Fibroblast of upper back skin (primary cell): ENCODE measurements at places on chromosomes 4 and X.

DNA sequence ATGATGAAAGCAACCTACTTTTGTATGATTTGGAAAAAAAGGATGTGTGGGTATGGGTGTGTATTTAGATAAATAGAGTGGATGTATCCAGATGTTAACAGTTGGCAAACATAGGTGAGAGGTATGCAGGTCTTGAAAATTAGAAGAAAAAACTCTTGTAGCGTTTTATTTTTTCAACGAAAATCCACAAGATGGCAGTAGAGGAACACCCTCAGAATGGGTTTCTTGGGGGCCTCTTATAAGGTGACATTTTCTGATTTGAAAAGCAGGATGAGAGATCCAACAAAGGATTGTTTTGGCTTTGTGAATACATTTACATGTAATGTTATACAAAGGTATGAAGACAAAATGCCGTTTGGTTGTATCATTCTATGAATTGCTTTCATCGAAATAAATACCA is 68.3 kb downstream of the FMR1NB start:
- DNase-seq = peak; percentile 42

- DNase-seq = peak; percentile 57
Observed at GRCh38 chrX:97806238-97806637, 922.5 kb downstream of the RPA4 start.

DNA sequence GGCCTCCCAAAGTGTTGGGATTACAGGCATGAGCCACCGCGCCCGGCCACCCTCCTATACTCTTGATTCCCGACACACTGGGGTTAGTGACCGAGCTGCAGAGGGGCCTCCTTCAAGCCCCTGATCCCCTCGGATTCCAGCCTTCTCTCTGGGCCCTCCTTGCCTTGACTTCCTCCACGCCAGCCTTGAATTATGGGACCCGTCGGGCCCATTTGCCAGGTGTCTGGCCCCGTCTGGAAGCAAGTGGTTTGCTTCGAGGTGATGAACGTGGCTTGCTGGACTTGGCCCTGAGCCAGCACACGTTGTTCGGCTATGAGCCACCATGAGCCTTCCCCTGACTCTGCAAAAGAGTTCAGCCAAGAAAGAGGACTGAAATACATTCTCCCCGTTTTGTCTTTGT is 37.4 kb upstream of the GRPEL1 start:
- peak; percentile 23 for DNase-seq

- no peak for DNase-seq
Observed at GRCh38 chr4:175813204-175813603, 1.1 kb upstream of the GPM6A start.

GRCh38 chrX:34918856-34919255 is 23.7 kb upstream of the FAM47B start:
- peak; percentile 67 for DNase-seq

- no peak for DNase-seq
Observed at GRCh38 chr4:121041307-121042090, 30.8 kb downstream of the NDNF start.

DNA sequence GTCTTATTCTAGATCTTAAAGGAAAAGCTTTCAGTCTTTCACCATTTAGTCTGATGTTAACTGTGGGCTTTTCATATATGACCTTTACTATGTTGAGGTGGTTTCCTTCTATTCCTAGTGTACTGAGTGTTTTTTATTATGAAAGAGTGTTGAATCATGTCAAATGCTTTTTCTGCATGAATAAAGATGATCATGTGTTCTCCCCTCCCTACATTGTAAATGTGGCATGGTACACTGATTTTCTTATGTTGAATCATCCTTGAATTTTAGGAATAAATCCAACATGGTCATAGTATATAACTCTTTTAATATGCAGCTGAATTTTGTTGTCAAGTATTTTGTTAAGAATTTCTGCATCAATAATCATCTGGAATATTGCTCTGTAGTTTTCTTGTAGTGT is 4.3 kb downstream of the CLGN start:
- DNase-seq = peak; percentile 50

DNA sequence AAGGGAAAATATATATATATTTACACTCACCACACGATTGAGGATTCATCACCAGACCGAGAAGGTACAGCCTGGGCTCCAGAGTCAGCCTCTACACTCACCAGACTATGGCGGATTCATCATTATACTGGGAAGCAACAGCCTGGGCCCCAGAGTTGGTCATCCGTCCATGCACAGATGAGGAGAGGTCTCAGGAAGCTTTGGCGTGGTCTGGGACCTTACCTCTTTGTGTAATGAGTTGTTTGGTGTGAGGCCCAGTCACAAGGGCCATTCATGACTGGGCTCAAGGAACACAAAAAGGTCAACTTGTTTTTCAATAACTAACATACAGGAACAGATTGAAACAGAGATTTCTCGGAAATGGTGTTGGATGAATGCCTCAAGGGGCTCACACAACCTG is 926.1 kb downstream of the FAM133A start:
- no peak for DNase-seq

DNA sequence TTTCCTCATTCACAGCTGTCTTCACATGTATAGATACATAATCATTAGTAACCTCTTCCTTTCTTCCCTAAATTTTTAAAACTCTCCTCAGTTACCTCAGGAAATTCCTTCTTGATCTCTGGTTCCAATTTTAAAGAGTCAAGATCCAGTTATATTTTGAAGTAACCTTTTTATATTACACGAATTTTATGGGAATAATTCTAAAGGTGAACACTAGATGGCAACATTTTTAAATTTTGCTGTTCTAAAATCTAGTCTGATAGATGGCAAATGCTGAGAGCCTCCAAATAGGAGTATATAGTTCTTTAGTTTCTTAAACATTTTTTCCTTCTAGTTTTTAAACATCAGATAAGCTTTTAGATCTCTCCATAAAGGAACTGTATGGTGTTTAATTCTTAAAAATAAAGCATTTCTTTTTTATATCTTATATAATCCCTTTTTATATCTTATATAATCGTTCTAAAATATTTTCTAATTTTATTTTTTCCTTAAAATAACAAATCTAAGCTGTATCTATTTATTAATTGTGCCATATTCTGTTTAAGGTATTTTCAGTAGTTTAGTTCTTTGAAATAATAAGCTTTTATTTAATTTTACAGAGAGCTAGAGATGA is 37.9 kb upstream of the PAPSS1 start:
- DNase-seq = peak; percentile 37

DNA sequence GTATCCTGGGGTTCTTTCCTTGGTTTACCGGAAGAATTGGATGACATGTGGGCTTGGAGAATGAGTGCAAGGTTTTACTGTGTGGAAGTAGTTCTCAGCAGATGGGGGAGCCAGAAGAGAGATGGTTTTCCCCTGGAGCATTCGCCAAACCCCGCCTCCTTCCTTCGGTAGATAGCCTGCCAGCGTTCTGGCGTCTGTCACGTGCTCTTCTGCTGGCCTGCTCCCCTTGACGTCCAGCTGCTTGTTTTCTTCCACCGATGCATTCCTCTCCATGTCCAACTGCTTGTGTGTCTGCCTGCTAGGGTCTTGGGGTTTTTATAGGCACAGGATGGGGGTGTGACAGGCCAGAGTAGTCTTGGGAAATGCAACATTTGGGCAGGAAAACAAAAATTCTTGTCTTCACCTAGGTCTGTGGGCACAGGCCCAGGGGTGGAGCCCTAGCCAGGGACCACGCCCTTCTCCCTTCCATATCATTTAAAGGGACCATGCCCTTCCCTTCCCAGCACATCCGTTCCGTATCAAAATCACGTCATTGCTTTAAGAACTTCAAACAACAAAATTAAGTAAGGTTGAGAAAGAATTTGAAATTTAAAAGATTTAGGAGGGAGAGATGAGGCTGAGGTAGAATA is 538.7 kb upstream of the SMIM31 start:
- DNase-seq = no peak

DNA sequence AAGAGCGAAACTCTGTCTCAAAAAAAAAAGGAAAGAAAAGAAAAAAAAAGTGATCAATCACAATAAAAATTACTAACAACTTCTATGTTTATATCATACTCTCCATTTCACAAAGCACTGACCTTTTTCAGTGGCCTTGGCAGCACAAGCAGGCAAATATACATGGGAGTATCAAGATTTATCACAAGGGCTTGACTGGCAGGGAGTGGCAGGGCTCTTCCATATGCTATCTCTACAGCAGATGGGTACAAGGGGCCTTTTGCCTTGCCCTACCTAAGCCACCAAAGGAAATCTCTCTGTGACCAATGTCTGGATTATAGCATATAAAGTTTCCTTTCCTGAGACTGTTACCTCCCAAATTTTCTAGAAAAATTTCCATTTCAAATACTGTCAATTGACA is 24.4 kb downstream of the TSPAN5 start:
- DNase-seq = no peak

DNA sequence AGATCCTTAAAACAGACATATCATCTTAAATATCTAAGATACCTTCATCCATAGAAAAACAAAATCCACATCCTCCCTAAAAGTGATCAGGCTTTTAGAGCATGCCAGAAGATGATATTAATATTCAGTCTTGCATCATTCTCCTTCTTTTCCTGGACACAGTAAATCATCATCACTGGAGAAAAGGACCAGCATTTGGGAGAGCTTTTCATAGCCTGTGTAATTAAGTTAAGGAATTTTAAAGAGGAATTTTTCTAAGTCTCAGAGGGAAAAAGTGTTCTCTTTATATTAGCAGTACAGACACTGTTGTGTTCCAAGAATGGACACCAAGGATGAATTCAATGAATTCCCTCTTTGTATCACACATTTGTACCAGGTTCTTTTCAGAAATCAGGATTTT is 696 bp downstream of the SCRG1 start:
- peak; percentile 54 for DNase-seq

DNA sequence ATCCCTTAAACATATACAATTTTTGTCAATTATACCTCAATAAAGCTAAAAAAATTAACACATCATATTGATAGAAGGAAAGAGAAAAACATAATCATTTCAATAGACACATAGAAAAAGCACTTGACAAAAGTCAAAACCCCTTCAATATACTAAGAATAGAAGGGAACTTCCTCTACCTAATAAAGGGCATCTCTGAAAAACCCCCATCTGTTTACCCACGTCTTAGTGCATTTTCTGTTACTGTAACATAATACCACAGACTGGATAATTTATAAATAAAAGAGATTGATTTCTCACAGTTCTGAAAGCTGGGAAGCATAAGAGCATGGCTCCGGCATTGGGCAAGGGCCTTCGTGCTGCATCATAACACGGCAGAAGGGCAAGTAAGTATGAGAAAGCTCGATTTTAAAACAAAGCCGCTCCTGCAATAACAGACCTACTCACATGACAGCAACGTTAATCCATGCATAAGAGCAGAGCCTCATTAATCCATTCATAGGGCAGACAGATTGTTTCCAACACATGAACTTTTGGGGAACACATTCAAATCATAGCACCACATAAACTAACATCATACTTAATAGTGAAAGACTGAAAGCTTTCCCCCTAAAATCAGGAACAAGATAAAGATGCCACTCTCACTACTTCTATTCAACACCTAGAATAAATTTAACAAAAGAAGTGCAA is 15.7 kb downstream of the STEEP1 start:
- no peak for DNase-seq

GRCh38 chr4:151673908-151674520 is 86.8 kb downstream of the GATB start:
- no peak for DNase-seq

DNA sequence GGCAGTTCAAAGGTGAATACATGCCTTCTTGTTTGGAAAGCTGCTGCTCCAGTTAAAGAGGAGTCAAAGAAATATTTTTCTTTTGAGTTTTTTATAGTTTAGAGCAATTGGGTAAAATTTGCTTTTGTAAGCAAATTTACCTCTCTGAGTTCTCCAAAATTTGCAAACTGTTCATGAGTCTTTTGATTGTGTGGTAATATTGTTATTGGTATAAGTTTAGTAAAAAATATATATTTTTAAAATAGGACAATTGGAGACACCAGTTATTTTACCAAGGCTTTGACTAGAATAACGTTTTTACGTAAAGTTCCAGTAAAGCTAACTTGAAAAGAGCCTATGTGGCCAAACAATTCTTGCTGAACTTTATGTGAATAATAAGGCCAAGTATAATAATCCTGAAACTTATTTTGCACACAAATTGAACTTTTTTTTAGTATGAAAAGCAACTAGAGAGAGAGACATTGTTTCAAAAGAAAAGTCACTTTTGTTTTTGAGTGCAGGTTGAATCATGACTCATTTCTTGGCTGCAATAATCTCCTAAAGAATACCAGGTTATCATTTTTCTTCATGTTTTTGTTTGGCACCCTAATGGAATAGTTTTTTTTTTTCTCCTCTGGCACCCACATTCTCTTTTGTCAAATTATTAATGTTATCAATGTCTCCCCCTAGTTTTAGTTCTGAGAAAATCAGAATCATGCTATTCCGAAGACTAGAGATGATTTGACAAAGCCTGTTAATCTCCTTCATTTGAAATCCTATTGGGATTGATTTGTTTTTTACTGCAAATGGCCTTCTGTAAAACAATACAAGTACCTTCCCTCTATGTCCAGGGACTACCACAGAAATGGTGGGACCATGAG is 57.1 kb downstream of the UGT2B10 start:
- DNase-seq = no peak

- no peak for DNase-seq
Observed at GRCh38 chrX:9644335-9644734, 121.3 kb downstream of the GPR143 start.

GRCh38 chr4:2292646-2293108 is 30.8 kb upstream of the MXD4 start:
- peak; percentile 84 for DNase-seq

GRCh38 chrX:47200385-47201150 is 6.9 kb downstream of the UBA1 start:
- peak; percentile 55 for DNase-seq

DNA sequence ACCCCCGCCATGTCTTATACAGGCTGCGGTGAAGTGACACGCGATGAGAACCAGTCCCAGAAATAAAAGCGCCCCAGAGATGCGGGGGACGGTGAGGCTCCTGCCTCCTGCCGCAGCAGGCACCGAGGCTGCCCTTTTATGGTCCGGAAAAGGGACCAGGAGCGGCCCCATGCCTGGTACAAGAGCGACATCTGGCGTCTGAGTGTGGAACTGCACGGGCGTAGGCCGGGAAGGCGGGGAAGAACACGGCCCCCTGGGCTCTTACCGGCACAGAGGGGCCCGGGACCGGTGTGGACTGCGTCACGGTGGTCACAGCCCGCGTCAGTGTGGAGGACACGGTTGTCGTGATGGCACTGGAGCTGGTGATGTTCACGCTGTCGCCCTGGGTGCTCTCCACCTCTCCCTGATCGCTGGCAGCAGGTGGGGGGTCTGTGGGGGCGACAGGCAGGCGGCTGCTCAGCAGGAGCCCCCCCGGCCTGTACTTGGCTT is 8.9 kb upstream of the RENBP start:
- peak; percentile 63 for DNase-seq

DNA sequence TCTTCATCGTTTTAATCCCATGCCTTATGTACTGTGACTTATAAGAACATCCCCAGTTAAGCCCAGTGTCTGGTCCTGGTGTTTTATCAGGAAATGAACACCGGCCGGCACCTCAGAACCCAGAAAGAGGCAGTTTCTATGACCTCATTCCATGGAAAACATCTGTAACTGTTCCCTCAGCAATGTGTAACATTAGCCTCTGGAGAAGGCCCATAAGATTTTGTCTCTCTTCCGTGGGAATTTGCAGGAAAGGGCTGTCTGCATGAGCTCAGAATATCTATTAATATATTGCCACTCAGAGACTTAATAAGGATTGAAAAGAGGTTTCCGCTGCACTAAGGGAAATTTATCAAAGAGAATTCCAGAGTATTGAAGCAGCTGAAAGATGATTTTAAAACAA is 3.1 kb upstream of the TCEANC start:
- peak; percentile 84 for DNase-seq

- no peak for DNase-seq
Observed at GRCh38 chr4:24604558-24605214, 20.3 kb upstream of the DHX15 start.

GRCh38 chrX:118143578-118143977 is 27.0 kb upstream of the KLHL13 start:
- no peak for DNase-seq
